NCI-H1417 treated with DMSO at 0.1 percent for 48 hours (cell line): ENCODE measurements at places on chromosomes 11 and 22.

DNA sequence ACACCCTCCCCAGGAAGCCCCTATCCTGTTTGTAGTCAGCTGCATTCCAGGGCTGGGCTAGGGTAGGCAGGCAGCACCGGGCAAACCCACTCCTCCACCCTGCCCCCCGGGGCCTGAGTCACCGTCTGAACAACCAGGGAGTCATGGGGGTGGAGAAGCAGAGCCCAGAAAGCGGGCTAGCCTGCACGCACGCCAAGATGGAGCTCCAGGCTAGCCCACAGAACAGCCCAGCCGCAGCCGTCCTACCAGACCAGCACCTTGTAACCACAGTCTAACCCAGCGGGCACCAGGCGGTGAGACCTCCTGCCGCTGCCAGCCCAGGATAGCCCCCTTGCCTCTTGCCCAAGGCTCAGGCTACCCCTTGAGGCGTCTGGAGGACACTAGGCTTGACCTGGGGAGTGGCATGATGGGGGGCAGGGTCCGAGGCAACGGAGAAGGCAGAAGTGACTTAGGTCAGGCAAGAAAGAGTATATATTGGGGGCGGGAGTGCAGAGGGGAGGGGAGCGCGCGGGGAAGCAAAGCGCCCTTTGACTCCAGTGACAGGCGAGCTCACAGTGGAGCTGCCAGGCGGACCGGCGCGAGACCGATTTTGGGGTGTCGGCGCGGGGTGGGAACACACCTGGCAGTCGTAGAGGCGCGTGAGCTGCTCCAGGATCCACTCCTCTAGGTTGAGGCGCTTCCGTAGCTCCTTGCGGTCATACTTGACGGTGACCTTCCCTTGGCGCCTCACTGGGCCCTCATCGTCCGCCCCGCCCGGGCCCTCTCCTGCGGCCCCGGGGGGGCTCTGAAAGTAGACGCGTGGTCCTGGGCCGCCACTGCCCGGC, 734 bp downstream of the PPP1R14B start:
- DNase-seq, result no peak

DNA sequence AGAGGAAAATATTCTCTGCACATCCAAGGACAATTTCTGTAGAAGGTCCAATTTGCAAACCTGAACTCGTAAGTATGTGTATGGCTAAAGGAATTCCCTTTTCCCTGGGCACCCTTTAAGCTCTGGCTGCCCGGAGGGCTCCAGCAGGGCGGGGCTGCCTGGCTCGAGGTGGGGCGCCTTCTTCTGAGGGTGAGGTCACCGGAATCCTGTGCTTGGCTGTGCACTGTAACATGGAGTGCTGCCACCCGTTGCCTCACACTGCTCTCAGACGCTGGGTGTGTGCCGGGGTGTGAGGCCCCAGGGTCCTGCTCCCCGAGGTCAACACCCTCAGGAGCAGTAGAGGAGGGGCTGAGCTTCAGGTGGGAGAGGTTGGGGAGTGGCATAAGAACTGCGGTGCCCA, 61.5 kb downstream of the SYN3 start:
- DNase-seq, result no peak

DNA sequence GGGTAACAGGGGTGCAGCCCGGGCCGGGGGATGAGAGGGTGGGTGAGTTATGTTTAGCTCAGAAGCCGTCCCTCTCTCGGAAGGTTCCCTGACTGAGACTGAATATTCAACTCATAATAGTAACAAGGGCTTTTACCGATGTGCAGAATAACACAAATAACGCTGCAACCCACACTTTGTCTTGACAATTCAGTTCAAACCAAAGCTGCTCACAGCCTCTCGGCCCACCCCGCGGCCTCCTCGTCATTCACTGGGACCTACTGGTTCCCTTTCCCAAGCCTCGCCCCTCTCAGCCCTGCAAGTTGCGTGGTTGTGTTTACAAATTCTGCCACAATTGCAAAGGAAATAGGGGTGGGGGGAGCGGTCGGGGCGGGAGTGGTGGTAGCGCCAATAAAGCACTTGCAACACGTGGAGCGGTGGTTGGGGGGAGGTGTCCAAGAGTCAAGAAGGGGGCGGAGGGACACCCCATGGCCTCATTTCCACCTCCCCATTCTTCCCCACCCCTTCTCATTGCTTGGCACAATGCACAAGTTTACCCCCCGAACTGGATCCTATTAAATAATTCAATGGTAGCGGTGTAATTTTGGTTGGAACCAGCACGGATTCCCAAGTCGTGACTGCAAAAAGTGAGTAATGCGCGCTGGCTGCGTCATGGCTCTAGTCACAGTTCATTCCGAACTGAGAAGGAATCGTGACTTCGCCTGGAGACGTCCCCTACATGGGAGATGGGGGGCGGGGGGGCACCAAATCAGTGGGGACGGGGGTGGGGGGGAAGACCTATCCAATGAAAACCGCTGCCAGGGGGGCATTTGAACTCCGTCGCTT, 102.0 kb upstream of the HSD17B12 start:
- no peak for DNase-seq

DNA sequence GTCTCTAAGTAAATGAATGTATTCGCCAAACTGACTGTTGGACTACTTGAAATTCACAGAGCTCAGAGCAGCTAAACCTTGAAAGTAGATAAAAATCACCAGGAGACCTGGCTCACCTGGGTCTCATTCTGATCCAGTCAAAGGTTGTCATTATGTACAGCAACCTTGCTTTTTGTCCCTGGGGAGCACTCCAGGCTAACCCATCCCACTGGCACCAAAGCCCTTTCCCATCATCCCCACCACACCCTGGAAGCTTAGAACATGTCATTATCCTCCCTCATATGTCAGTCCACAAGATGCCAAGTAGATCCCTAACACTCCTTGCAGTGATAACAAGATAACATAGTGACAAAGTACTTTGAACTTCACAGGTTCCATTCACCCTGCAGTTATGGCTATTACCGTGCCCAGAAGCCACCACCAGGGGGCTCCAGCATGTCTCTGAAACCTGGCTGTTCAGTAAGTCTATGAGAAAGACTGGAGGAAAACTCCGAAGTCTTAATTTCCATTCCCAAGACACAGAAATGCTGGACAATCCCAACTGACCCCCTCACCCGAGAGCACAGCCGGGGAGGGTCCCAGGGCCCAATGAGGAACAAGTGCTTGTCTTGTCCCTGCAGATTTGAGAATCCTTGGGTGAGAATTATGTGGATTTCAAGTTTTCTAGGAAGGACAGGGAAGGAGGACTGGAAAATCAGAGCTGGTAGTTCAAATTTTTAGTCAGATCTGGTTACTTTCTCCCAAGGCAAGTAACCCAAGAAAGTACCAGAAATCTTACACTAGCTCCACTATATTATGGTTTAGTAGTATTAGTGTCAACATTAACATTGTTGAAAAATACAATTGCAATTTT, 43.0 kb upstream of the USP47 start:
- DNase-seq, result no peak

DNA sequence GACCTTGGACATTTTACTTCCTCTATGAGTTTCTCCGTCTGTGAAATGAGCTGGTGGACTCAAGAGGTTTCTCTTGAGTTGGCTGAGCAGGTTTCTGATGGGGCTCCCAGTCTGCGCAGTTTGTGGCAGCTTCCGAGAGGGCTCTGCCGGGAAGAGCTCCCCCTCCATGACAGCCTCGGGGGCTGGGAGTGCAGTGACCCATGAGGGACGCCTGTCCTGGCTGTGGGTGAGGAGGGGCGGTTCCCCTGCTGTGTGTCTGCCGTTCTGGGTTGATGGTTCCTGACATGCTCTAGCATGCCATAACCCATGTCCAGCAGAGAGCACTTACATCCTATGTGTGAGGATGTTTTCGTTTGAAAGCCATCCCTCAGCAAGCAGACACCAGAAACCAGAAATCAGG, 14.8 kb downstream of the CSF2RB start:
- no peak for DNase-seq

- DNase-seq, result no peak
Measured at GRCh38 chr11:12950670-12951069, 58.4 kb upstream of the RASSF10 start.

DNA sequence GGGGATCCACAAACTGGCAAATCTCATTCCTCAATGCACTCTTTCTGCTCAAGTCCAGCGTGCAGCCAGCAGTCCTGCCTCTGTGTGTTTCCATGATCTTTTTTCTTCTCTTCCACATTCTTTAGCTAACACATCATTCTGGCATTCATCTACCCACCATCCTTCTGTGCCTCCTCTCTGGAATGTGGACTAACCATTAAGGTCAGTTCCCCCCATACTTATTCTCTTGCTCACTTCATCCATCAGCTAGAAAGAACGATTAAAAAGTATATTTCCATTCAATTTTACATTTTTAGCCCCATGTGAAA, 7.8 kb downstream of the KIRREL3 start:
- DNase-seq, result no peak

GRCh38 chr11:57513911-57514537, 1.5 kb downstream of the SLC43A1 start:
- DNase-seq, result no peak

DNA sequence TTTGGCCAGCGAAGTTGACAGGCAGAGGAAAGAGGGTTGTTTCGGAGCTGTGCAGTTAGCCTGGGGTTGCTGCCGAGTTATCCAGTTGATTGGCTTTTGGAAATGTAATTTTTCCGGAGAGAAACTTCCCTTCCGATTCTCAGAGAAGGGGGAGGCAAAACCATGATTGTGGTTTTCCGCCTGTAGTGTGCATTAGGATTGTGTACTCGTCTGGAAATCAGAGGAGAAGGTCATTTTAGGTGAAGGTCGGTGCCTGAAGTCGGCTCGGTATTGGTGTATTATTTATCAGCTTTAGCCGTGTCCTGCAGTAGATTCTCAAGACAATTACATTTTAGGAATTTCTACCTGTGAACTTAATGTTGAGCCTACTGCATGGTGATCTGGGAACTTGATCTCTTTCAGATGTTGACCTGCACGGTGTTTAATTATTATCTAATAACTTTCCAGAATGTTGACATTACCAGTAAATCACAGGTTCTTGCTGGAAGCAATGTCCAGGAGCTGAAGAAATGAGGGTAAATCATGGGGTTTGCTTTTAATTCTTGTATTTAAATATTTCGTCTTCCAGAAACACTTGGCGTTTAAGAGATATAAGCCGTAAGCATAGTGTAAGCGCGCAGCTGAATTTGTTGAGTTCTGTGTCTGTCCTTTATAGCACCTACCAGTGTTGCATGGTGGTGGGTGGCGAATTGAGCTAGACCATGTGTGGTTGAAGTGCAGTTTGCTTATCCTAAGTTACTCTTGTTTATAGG, 1.3 kb downstream of the ARHGEF12 start:
- DNase-seq, result no peak

- DNase-seq, result no peak
Measured at GRCh38 chr11:33976495-33977199, 74.9 kb upstream of the CAPRIN1 start.

DNA sequence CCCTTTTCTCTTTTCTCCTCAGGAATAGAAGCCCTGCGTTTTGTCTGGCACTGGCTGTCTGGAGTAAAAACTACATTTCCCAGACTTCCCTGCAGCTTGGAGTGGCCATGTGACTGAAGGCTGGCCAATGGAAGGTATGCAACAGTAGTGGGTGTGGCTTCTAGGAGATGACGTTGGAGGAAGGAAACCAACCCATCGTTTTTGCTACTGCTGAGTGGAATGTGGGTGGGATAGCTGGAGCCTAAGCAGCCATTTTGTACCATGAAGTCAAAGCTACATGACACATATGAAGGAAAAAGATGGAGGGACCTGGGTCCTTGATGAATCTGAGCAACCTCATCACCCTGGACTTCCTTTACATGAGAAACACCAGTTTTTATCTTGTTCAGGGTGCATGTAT, 19.6 kb downstream of the FGF3 start:
- no peak for DNase-seq

- DNase-seq, result no peak
Measured at GRCh38 chr11:58769308-58769707, 37.6 kb upstream of the GLYAT start.

- DNase-seq, result no peak
Measured at GRCh38 chr11:18733202-18733601, 7.2 kb upstream of the IGSF22 start.

DNA sequence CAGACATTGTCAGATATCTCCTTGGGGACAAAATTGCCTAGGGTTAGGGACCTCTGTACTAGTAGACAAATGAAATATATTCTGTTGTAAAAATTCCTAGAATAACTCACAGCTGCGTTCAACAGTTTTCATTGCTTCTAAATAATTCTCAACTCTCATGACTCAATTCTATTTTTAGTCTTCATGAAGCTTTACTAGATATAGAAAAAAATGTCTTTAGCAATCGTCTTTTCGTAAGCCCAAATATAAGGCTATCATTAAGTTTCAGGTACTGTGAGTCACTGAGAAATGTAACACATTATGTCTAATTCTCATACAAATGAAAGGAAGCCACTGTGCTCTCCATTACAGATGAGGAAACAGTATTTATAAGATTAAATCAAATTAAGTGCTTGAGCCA, 6.4 kb downstream of the MMP12 start:
- DNase-seq, result no peak

DNA sequence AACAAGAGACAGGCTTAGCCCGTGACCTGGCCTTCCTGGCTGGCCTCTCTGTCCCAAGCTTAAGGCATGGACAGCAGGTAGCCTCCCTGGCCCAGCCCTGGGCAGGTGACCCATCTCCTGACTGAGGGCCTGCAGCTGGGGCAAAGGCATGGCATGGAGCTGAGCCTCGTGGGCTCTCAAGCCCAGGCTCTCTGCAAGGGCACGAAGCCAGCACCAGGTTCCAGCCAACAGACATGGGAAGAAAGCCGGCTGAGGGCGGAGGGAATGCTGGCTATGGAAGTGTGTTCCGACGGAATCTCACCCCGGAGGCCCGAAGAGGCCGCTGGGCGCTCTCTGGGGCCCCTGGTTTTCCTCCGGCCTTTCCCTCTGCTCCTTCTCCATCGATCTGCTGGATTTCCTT, 12.9 kb downstream of the DNAL4 start:
- no peak for DNase-seq

DNA sequence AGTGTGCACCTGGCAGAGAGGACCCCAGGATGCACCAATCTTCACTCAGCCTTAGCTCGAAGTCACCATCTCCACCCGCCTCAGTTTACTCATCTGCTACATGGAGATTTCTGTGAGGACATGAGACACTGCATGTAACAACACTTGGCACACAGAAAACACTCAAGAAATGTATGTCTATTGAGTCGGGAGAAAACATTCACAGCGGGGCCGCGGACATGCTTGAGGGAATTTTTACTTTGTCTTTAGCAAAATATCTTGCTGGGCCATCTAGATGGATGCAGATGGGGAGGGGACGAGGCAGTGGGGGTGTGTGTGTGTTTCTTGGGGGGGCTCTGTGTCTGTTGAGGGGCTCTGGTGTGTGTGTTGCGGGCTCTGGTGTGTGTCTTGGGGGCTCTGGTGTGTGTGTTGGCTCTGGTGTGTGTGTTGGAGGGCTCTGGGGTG, 28.4 kb upstream of the RFPL3 start:
- DNase-seq, result no peak

DNA sequence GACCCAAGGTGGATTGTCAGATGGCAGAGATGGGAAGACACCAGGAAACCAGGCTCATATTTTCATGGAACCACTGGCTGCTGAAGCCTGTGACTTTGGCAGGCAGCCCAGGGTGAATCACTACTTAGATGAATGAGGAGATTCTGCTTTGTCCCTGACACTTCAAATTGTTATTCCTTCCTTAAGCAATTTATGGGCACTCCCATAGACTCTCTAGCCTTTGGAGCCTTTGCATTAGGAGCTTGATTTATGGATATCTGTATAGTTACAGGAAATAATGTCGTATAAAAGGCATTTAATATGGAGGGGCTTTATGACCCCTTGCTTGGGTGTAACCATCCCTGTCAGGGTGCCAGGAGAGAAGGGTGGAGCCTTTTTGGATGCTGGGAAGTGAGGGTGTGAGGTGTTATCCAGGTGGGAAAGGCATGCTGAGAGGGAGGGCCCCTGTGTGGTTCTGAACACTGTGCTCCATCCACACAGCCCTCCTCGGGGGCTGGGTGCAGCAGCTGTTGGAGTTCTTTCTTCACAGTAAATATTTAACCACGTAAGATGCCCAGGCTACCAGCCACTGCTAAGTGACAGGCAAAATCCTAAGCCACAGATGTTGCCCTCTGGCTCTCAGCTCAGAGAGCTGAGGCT, 35.3 kb downstream of the IL18 start:
- no peak for DNase-seq
